ENCODE measurements at places on chromosomes 12 and 14. TPM values are rescaled to one million over a fixed set of nuclear protein-coding genes. Genes with fewer than 3 reads are reported as not detected.

Gene BBOF1
- 6.3 TPM for polyA plus RNA-seq

Gene SERPINA1
- 29.8 TPM for polyA plus RNA-seq

Gene CEBPE
- polyA plus RNA-seq = not detected

Gene CFAP251
- polyA plus RNA-seq = 0.88 TPM

Gene PSMC6
- 107 TPM for polyA plus RNA-seq

Gene SLC5A8
- polyA plus RNA-seq = not detected

Gene SOAT2
- polyA plus RNA-seq = 1.5 TPM

Gene RPL6
- polyA plus RNA-seq = 2,876 TPM

Gene PPP1R36
- polyA plus RNA-seq = 1.9 TPM

Gene B3GNT4
- polyA plus RNA-seq = 0.38 TPM

Gene MYBPC1
- 0.36 TPM for polyA plus RNA-seq

Gene OLR1
- not detected for polyA plus RNA-seq

Gene NEUROD4
- not detected for polyA plus RNA-seq

Gene NEDD8
- 345 TPM for polyA plus RNA-seq

Gene GOLT1B
- 36.7 TPM for polyA plus RNA-seq

Gene ABCB9
- 1.1 TPM for polyA plus RNA-seq

Gene CIDEB
- polyA plus RNA-seq = 3.3 TPM

Gene SLC25A21
- polyA plus RNA-seq = not detected

Gene FAM222A
- 0.25 TPM for polyA plus RNA-seq

Gene GLS2
- 1.4 TPM for polyA plus RNA-seq

Gene KCNK13
- 0.26 TPM for polyA plus RNA-seq

Gene PLEKHD1
- polyA plus RNA-seq = 0.23 TPM

Gene ASB2
- polyA plus RNA-seq = 9.1 TPM

Gene ENDOU
- polyA plus RNA-seq = not detected

Gene GYS2
- not detected for polyA plus RNA-seq

Gene LRRC43
- not detected for polyA plus RNA-seq

Gene CIROP
- polyA plus RNA-seq = not detected

Gene LRRIQ1
- not detected for polyA plus RNA-seq

Gene DCN
- 74.0 TPM for polyA plus RNA-seq

Gene SLC16A7
- 0.88 TPM for polyA plus RNA-seq

Gene FOXG1
- polyA plus RNA-seq = not detected

Gene KRT74
- not detected for polyA plus RNA-seq

Gene PTHLH
- 4.5 TPM for polyA plus RNA-seq

Gene PMCH
- polyA plus RNA-seq = not detected

Gene PARPBP
- polyA plus RNA-seq = 1.1 TPM

Gene SDR39U1
- polyA plus RNA-seq = 163 TPM

Gene MMP19
- polyA plus RNA-seq = 8.9 TPM

Gene CDKN3
- polyA plus RNA-seq = 2.2 TPM
